T-cell (primary cell): ENCODE measurements at places on chromosomes 6 and 20.

DNA sequence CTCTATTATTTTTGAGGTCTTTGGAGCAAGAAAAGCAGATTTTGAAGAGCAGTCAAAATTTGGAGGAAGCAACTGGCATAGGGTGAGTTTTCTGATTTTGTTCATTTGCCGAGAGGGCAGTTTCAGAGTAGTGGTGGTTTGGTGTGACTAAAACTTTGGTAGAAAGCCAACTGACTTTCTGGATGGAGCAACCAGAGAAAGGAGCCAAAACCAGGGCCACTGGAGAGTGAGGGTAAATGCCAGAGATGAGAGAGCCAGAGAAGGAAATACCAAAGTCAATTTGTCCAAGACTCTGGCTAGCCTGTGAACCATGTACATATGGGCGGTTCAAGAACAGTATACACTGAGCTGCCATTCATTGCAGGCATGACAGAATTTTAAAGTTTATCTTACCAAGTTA is 40.5 kb upstream of the ZBTB24 start:
- no peaks in the 10 kb centered on the region for H3K36me3 ChIP-seq
- no peak for DNase-seq
- no peak overlapping the region for H3K27ac ChIP-seq
- no peaks in the 10 kb centered on the region for H3K4me1 ChIP-seq
- H3K27me3 ChIP-seq = no peaks in the 10 kb centered on the region
- no peak overlapping the region for H3K4me3 ChIP-seq

- no peak for DNase-seq
- H3K4me3 ChIP-seq = no peak overlapping the region
- no peaks in the 10 kb centered on the region for H3K4me1 ChIP-seq
- H3K27ac ChIP-seq = no peak overlapping the region
- no peaks in the 10 kb centered on the region for H3K36me3 ChIP-seq
These were observed 8.5 kb downstream of the SCGN start for GRCh38 chr6:25660512-25660911.

- no peak for DNase-seq
- H3K4me3 ChIP-seq = no peak overlapping the region
- peaks cover 28% of the 10 kb centered on the region for H3K4me1 ChIP-seq
These were observed 957 bp upstream of the VEGFA start for GRCh38 chr6:43768983-43769525.

- no peaks in the 10 kb centered on the region for H3K27me3 ChIP-seq
- no peak overlapping the region for H3K27ac ChIP-seq
- no peaks in the 10 kb centered on the region for H3K4me1 ChIP-seq
These were observed 312.7 kb upstream of the SGK1 start for GRCh38 chr6:134630508-134631121.

DNA sequence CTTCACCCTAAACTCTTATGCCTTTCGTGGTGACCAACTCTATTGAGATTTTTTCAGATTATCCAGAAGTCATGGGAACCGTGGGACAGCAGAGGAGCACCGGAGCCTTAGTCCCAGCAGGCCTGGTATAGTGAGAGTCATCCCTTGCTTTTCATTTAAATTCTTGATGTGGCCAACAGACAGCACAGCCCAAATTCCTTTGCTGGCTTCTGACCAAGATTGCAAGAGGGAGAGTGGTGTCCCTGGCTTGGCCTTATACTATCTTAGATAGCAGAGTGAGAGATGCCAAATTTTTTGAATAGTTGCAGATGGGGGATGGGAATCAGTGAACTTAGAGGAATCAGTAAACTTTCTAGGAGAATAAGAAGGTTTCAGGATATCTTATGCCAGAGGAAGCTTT is 7.8 kb downstream of the STX11 start:
- H3K27me3 ChIP-seq = no peaks in the 10 kb centered on the region
- peaks cover 2% of the 10 kb centered on the region for H3K36me3 ChIP-seq
- DNase-seq = no peak
- no peak overlapping the region for H3K27ac ChIP-seq

DNA sequence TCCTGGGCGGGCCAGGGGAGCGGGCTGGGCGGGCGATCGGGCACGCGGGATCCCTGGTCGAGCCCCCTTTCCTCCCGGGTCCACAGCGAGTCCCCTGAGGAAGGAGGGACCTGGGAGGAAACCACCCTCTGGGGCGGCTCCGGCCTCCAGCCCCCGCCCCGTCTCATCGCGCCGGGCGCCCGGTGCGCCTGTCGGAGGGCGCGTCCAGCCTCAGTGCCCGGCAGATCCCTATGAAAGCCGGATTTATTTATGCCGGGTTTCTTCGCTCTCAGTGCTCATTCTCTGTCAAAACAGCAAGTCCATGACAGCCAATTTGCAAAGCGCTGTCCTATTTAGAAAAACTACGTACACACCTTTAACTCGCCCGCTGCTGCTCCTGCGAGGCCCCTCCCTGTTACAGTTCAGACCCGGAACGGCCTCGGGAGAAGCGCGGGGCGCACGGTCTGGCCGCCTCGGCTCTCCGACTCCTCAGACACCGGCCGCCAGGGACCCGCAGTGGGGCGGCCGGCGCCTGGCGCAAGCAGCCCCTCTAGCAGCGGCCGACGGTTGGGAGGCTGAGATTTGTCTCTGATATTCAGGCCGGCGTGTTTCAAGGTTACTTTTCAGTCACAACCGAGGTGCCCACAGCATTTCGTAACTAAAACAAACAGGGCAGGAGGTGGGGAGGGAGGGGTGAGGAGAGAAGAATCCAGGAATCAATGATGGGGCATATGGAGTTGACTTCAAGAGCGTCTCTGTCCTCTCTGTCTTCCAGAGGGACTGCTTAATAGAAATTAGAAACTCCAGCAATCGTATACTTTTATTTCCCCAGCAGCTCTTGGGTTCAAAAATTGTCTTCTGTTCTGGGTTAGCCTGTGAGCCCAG is 782 bp upstream of the FOXA2 start:
- H3K36me3 ChIP-seq = no peaks in the 10 kb centered on the region
- H3K4me1 ChIP-seq = no peaks in the 10 kb centered on the region
- no peak overlapping the region for H3K4me3 ChIP-seq
- no peak overlapping the region for H3K27ac ChIP-seq

GRCh38 chr20:22243067-22243466 is 341.3 kb downstream of the FOXA2 start:
- H3K36me3 ChIP-seq = no peaks in the 10 kb centered on the region
- no peak overlapping the region for H3K27ac ChIP-seq
- no peaks in the 10 kb centered on the region for H3K4me1 ChIP-seq
- no peaks in the 10 kb centered on the region for H3K27me3 ChIP-seq

- H3K4me1 ChIP-seq = no peaks in the 10 kb centered on the region
- no peaks in the 10 kb centered on the region for H3K27me3 ChIP-seq
- H3K36me3 ChIP-seq = no peaks in the 10 kb centered on the region
- no peak overlapping the region for H3K27ac ChIP-seq
- no peak for DNase-seq
- no peak overlapping the region for H3K4me3 ChIP-seq
These were observed 316.0 kb upstream of the IRAK1BP1 start for GRCh38 chr6:78551361-78551760.

DNA sequence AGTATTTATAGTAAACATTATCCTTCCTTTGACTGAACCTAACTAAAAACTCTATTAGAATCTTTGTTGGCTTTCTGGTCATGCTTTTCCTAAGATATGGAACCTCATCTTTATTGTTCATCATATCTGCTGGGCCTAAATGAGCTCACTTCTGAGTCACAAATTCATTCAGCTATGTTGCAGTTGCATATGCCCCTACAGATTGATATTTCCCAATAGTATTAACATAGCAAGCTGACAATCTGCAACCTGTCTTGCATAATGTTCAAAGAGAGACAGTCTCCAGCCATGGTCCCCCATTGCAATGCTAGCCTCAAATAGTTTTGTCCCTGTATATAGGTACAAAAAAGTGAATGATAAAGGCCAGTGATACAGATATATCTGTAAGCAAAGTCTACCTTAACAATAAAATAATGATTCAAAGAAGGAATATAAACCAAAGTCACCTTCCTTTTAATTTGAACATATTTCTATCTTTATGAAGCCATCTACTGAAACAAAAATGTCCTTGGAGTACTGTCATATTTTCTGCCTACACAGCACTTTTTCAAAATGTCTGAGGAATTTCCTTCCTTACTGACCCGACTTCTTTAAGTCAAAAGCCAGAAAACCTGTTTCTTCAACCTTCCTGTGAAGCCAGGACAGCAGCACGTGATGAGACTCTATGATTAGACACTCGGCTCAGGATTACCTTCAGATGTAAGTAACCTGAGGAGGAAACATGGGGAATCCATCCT is 140.7 kb downstream of the UBE3D start:
- no peaks in the 10 kb centered on the region for H3K4me1 ChIP-seq
- no peak for DNase-seq
- H3K36me3 ChIP-seq = no peaks in the 10 kb centered on the region
- no peak overlapping the region for H3K4me3 ChIP-seq
- H3K27ac ChIP-seq = no peak overlapping the region

DNA sequence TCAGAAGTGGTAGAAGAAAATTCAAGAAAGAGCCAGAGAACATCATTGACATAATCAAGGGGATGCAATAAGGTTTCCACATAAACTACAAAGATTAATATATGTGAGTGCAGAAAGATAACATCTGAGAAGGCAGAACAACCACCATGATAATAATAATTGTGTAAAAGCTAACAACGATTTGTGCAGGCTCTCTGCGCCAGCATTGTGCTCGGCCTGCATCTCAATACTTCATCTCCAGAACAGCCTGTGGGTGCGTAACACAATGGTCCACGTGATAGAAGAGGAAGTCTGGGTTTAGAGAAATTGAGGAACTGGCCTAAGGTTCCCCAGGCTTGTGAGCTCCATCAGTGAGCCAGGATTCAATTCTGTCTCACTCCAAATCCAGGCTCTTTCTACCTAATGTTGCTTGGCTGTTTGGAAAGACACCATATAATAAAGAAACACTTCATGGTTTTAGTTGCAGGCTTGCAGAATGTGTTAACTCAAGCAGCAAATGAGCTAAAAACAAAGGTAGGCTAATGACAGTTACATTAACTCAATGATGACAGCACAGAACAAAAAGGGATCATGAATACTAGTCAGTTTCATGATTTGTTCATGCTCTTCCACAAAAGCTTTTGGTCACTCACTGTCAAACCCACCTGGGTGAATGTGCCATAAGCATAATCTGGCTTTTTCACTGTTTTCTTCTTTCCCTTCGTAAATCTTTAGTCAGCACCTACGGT is 71.2 kb downstream of the LY86 start:
- no peak for DNase-seq
- H3K4me1 ChIP-seq = peaks cover 70% of the 10 kb centered on the region
- no peaks in the 10 kb centered on the region for H3K27me3 ChIP-seq
- H3K27ac ChIP-seq = peak overlapping the region; percentile 58
- peaks cover 3% of the 10 kb centered on the region for H3K36me3 ChIP-seq

DNA sequence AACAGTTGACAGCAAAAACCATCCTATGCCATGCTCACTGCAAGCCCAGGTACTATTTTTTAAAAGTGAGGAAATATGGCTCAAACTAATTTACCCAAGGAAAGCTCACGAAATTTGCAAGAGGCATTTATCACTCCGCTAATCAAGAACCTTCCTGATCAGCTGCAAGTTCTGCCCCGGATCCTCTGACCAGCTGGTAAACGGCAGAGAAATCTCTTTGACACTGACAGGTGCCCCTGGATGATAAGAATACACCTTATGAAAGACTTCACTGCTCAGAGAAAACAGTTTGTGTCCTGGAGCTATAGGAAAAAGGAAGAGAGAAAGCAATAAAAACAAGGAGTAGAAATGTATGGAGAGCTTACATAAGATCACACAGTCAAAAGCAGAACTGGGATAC is 6.4 kb downstream of the CNKSR3 start:
- H3K27ac ChIP-seq = no peak overlapping the region
- DNase-seq = no peak
- no peak overlapping the region for H3K4me3 ChIP-seq

DNA sequence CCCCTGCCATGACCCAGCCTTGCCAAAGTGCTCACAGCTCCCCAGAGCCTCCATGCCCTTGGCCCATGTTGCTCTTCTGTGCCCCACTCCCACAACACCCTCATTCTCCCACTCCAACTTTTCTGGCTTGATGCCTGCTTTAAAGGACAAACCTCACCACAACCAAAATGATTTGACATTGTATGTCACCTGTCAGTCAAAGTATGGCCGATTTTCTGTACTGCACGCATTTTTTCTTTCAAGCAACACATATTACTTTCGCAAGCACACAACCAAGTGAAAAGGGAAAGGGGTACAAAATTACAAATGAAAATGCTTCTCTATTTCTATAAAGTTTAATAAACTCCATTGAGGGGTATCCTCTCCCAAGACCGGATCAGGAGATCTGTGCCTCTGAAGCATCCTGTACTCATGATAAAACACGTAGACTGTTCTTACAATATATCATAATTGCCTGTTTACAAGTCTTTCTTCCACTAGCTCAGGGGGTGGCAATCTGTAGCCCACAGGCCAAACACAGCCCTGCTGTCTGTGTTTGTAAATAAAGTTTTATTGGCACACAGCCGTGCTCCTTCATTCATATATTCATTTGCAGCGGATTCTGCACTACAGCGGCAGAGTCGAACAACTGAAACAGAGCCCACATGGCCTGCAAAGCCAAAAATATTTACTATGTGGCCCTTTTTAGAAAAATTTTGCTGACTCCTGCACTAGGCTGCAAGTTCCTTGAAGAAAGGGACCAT is 32.5 kb downstream of the SLC22A23 start:
- no peaks in the 10 kb centered on the region for H3K36me3 ChIP-seq
- H3K27ac ChIP-seq = no peak overlapping the region
- DNase-seq = no peak
- H3K4me1 ChIP-seq = no peaks in the 10 kb centered on the region
- no peak overlapping the region for H3K4me3 ChIP-seq
- H3K27me3 ChIP-seq = no peaks in the 10 kb centered on the region

DNA sequence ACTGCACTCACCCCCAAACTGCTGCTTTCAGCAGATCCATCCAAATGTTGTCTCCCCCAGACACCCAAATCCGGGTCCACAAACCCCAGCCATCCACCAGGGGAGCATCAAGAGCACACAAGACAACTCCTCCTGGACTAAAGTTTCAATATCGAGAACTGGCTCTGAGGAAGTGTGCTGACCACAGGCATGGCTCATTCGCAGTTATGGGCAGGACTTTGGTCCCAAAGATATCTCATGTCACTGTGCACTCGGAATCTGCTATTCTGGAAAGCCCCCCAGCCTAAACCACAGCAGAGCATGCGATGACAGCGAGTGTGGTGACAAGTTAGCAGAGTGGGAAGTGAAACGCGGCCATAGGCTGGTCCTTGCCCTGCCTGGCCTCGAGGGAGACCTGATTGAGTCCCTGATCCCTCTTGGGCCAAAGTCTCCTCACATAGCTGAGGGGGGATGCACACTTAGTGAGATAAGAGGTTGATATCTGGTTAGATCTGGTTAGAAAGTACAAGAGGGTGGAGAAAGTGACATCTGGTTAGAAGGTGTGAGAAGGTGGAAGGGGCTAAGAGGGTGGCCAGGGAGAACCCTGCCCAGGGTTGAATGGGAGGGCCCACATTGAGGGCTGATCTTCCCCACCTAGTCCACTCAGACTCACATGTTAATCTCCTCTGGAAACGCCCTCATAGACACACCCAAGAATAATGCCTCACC is 149.7 kb downstream of the MRPL14 start:
- H3K27ac ChIP-seq = no peak overlapping the region
- no peak for DNase-seq
- H3K4me1 ChIP-seq = no peaks in the 10 kb centered on the region
- H3K36me3 ChIP-seq = no peaks in the 10 kb centered on the region
